ENCODE measurements at places on chromosomes 16 and 17.

DNA sequence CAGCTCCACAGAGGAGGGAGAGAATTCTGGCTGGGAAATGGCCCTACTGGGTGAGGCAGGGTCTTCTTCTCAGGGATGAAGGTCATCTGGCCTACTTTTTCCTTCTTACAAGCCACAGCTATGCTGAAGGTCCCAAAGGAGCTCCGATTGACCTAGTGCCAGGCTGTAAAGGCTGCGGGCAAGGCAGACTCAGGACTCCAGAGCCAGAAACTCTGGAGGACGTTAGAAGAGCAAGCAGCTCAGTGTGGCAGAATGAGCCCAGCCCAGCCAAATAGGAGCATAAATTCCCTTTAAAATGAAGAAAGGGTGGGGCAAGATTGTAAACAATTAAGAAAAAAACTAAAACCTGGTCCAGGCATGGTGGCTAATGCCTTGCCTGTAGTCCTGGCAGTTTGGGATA, 20.1 kb upstream of the CNOT1 start:
- DNase-seq, result no peak

DNA sequence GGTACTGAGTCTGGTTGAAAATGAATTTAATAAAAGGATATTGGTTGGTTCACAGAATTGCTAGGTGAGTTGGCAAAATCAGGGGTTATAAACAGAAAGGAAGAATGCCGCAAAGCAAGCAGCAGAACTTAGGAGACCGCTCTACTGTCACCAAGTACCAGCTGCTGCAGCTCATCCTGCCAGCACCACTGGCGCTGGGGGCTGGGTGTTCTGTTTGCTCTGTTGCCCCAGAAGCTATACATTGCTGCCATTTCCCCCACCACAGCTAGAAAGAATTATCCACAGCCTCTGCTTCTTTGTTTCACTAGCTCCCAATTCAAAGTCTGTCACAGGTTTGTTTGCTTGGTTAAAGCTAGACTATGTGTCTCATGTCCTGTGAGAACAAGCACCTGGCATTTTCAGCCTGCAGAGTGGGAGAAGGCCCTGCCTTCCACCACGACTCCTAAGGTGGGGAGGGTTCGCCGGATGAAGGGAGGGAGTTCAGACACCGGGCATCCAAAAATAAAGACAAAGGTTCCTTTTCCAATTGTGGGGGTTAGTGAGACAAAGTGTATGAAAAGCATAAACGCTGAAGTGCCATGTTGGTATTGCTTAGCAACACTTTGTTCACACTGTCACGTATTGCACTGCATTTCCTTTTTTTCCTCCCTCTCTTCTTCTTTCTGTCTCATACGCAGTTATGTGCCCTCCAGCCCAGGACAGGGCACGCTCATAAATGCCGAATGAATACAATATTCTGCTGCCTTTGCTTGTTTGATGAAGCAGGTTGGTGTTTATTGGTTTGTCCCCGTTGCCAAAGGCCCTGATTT, 9.6 kb upstream of the CPD start:
- no peak for DNase-seq

- DNase-seq, result no peak
Observed at GRCh38 chr16:67781565-67781921, 24.8 kb downstream of the RANBP10 start.

- no peak for DNase-seq
Observed at GRCh38 chr17:55784666-55785065, 33.8 kb downstream of the PCTP start.

DNA sequence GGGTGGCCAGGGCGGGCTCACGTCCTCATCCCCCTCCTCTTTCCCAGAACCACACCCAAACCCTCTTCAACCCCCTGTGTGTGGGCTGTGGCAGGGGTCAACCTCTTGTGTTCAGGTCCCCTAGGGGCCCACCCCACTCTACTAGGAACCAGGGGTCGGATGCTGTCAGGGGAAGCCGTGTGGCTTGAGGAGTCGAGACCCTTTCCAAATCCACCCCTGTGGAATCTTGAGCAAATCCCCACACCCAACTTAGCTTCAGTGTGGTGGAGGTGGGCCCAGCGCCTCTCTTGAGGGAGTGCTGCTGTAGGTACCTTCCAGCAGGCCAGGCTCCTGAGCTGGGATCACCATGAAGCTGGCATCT, 121.5 kb downstream of the MRM1 start:
- no peak for DNase-seq

- no peak for DNase-seq
Observed at GRCh38 chr16:8962393-8963009, 1.2 kb downstream of the USP7 start.

DNA sequence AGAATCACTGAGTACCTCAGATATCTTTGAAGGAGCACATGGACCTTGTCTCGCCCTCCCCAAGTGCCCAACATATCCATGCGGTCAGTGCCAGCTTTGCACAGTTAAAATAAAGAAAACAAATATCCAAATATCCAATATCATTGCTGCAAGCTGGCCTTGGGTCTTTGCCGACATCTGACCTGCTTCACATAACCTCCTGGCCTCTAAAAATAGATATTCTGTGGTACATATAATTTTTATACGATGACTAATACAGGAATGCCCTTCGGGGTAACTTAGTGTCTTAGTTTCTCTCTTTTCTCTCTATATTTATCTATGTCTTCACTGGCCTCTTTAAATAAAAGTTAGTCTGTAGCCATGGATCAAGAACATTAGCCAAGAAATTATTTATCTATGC, 67.8 kb downstream of the MAF start:
- no peak for DNase-seq

DNA sequence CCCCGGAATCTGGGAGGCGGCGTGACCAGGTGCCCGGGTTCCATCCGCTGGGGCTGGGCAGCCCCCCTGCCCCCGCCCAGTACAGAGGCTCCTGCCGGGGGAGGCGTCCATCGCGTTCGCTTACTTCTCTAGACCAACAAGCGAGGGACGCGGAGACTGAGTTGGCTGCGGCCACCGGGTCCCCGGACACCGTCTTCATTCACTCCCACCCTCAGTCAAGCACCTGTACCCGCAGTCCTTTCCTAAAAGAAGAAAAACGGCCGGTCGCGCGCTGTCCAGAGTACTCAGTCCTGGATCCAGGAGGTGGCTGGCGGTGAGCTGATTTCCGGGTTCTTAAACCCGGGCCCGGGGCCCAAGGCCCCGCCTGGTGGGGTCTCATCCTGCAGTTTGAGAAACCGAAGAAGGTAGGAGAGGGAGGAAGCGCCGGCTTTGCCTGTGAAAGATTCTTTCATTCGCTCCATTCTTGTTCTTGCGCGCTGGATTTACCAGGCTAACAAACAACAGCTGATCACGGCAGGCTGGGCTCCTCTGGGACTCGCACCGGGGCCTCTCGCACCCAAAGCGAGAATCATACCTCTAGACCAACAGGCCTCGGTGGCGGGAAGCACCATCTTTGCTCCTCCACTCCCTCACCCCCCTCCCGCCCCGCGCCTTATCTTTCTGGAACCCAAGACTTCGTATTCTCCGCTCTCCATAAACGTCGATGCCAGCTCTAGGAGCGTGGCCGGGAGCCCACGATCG, 17.4 kb upstream of the OR1F1 start:
- DNase-seq, result no peak

- DNase-seq, result no peak
Observed at GRCh38 chr16:75402821-75403475, 30.4 kb downstream of the CFDP1 start.

DNA sequence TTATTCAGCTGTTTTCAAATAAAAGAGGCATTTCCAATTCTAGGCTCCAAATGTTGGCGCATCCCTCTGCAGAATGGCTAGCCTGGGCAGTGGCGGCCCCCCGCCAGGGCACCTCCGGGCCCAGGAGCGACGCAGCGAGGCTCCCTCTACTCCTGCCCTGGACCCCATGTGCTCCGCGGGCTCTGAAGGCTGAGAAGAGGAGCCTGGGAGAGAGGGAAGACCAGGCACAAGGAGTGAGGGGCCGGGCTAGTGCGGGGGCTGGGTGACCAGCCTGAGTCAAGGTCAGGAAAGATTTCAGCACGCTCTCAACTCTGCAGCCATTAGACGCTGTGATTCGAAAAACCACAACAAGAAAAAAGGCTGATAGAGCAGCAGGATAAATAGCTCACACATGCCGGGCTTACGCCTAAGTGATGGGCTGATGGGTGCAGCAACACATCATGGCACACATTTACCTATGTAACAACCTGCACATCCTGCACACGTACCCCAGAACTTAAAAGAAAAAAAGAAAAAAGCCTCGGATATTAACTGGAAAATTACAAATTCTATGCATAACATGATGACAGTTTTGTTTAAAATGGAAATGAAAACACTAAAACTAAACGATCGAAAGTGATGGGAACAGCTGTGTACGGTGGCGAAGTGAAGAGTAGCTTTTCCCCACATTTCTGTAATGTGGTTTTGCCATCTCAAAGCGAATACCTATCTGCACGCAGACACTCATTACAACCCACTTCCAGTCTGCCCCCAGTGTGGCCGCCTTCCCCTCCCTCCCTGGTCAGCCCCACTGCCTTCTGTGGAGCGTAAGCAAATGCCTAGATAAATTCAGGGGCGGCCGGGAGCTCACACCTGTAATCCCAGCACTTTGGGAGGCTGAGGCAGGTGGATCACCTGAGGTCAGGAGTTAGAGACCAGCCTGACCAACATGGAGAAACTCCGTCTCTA, 44.4 kb downstream of the MAP1LC3B start:
- DNase-seq, result no peak

GRCh38 chr17:56754523-56755208, 79.1 kb downstream of the C17orf67 start:
- DNase-seq, result no peak

GRCh38 chr17:51580869-51581268, 320.5 kb downstream of the UTP18 start:
- DNase-seq, result no peak

- no peak for DNase-seq
Observed at GRCh38 chr17:80445007-80445725, 30.2 kb downstream of the ENDOV start.

DNA sequence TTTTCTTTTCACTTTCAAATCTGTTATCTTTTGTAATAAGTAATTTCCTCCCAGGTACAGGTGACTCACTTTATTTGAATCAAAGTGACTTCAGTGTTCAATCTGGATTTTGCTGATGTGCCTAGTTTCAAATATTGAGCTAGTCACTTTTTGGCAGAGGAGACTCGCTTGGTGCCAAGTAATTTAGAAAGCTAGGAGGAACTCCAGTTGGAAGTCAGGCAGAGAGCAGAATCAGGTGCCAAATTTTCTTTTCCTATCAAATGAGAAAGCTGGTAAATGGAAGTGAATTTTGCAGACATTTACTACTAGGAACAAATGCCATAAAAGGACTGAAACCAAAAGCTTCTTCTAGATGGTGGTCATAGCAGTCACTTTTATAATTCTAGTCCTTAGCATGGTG, 656.0 kb upstream of the KIF2B start:
- DNase-seq, result no peak

GRCh38 chr16:85577899-85578598, 35.1 kb upstream of the GSE1 start:
- DNase-seq, result no peak

DNA sequence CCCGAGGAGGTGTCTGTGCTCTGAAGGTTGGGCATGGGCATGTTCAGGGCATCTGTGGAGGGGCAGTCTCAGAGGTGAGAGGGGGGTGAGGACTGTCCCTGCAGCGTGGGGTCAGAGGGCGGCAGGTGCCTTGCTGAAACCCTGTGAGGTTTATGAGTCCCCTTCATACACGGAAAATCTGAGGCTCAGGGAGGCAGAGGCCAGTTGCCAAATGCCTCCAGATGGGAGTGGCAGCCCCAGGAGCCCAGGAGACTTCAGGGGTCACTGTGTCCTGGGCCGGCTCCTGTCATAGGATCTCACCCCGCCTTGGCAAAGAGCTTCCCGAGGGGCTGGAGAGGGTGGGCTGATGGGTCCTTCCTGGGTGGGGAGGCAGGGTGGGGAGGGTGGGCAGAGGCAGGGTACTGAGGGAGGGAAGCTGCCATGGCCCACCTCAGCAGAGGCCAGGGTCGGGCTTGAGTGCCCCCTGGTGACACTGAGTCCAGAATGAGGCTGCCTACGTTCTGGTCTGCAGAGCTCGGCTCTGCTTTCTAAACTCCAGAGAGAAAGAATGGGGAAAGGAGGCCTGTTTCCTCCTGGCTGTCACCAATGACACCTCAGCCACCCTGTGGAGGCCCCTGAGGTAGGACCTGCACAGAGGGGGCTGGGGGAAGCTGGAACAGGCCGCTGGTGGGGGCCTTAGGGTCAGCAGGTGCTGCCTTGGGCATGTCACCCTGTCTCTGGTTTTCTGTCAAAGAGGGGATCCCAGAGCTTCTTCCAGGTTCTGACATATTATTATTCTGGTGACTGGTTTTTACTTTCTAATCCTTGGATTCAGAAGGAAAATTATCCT, 1.1 kb downstream of the LGALS9 start:
- no peak for DNase-seq

- DNase-seq, result no peak
Observed at GRCh38 chr17:69950701-69951418, 124.2 kb upstream of the KCNJ16 start.

GRCh38 chr17:45050481-45051059, 862 bp downstream of the DCAKD start:
- no peak for DNase-seq

- no peak for DNase-seq
Observed at GRCh38 chr17:56943505-56944125, 17.2 kb downstream of the COIL start.

DNA sequence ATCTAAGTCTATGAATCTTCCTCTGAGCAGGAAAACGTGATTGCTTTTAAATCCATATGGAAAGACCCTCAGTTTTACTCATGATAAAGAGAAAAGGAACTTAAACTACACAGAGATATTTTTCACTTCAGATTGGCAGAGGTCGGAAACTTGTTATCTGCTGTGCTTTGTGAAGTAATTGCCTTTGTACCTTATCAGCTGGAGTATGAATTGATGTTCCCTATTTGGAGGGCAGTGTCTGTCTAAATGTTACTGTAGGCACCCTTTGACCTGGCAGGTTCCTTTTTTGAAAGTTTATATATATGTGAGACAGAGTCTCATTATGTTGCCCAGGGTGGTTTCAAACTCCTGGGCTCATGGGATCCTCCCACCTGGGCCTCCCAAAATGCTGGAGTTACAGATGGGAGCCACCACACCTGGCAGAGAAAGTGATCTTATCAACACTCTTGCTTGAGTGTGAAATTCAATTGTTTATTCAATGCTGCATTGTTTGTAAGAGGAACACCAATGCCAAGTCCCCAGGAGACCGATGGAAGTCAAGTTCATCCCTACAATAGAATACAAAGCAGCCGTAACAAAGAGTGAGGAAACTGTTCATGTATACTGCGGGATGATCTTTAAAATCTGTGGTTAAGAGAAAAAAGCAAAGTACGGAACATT, 52.3 kb downstream of the ABCC1 start:
- no peak for DNase-seq

DNA sequence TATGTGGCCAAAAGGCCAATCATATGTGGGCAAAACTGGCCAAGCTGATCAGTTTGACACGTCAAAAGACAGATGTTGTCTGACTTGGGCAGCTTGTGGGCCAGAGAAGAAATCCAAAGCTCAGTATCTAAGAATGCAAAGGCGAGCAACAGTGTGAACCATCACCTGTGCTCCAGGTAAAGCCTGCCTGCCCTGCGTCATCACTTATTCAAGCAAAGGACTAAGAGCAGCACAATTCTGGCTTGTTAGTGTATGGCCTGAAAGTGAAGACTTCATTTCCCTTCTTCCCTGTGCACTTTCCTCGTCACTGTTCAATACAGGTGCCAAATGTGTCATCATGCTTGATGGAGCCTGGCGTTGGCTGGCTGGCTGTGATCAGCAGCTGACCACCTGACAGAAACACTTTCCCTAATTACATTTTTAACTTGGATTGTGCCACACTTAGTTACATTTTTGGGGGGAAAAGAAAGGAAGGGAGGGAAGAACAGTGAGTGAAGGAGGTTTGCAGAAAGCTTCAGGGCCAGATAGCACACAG, 4.7 kb downstream of the FAM20A start:
- no peak for DNase-seq

GRCh38 chr16:81392011-81392410, 52.6 kb upstream of the CMIP start:
- no peak for DNase-seq
